Activated T-cell treated with anti-CD3 and anti-CD28 coated beads, Interleukin-2, amount 50 U/mL, for 48 hours (primary cell): ENCODE measurements at places on chromosomes 7 and 10.
A peak's percentile ranks its signal among the peaks of the same experiment; 100 is the strongest.

DNA sequence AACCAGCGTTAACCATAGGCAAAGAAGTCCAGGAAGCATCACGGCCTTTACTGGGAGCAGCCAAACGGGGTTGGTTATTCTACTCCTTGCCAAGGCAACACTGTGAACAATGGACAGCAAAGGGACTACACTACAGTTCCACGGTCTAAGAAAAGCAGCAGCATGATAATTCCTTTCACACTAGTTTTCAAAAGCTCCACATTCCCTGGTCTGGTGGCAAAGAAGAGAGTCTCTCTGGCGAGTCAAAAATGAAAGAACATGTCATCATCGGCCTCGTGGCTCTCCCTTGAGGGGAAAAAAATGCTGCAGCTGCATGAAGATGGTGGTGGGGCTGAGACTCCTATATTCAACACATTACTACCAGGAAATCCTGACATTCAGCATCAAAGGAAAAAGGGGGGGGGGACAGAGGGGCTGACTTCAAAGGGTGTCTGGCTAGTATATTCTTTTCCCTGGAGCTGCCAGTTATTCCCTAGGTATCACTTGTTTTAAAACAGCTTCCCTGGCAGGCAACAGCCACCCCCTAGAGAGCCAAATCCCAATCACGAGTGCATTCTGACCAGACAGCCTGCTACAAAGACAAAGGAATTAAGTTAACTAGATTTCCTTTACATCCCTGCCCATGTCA lies 49.1 kb downstream of the SLC37A3 start:
- DNase-seq = no peak

DNA sequence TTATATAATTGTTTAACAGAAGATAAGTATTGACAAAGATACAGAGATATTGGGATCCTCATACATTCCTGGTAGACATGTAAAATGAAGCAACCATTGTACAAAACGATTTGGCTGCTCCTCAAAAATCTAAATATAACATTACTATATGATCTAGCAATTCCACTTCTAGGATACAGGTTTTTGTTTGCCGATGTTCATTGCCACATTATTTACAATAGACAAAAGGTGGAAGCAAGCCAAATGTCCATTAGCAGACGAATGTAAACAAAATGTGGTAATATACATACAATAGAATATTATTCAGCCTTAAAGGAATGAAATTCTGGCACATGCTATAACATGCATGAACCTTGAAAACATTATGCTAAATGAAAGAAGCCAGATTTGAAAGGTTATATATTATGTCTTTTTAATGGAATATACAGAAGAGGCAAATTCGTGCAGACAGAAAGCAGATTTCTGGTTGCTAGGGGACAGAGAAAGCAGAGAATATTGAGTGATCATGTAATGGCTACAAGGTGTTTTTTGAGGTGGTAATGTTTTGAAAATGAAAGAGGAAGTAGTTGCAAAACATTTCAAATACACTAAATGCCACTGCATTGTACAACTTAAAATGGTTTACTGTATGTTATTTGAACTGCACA lies 44.9 kb downstream of the POLR1F start:
- DNase-seq = no peak

- DNase-seq = no peak
Observed at GRCh38 chr7:108408296-108408991, 47.8 kb downstream of the NRCAM start.

DNA sequence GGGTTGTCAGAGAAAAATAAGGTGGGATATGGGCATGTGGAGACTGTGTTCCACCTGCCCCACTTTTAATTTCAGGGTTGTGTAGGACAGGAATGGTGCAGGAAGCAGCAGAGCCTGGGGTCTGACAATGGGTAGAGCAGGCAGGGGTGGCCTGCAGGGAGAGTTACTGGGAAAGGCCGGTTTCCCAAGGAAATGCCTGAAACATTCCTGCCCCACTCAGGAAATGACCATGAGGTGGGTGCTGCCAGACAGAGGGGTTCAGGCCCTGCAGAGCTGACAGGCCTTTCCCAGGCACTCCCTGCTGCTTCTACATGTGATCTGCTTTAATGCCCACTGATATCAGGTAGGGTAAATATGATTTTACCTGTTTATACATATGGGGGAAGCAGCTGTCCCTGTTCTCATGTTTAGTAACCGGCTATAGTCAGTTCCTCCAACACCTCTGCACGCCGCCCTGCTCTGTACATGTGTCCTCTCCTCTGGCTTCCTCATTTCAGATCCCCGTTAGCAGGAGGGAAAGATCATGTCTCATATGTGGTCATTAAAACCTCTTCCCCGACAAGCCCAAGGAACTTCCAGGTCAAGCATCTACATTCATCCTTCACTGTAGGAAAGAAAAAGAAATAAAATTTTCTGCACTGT lies 118.6 kb upstream of the PRSS58 start:
- DNase-seq = no peak

DNA sequence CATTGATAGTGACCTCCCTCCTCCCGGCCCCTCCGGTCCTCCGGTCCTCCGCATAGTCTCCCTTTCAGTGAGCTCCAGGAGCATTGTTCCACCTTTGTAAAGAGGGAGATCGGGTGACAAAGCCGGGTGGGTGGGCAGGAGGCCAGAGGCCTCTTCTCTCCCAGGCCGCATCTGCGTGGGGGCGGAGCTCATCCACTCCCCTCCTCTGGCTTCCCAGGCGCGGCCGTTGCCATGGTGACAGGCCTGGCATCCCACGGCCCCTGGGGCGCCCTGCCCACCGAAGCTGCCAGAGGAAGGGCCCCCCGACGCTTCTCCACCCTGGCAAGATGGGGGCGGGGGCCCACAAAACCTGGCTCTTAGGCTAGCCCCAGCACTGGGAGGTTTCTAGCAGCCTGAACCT lies 4.4 kb upstream of the FZD9 start:
- no peak for DNase-seq

GRCh38 chr10:1377231-1377630 lies 321.0 kb downstream of the WDR37 start:
- DNase-seq = no peak

GRCh38 chr10:86775056-86775869 lies 18.8 kb downstream of the BMPR1A start:
- DNase-seq = no peak

- DNase-seq = peak; percentile 76
Observed at GRCh38 chr10:69716711-69717560, 84.8 kb upstream of the COL13A1 start.

DNA sequence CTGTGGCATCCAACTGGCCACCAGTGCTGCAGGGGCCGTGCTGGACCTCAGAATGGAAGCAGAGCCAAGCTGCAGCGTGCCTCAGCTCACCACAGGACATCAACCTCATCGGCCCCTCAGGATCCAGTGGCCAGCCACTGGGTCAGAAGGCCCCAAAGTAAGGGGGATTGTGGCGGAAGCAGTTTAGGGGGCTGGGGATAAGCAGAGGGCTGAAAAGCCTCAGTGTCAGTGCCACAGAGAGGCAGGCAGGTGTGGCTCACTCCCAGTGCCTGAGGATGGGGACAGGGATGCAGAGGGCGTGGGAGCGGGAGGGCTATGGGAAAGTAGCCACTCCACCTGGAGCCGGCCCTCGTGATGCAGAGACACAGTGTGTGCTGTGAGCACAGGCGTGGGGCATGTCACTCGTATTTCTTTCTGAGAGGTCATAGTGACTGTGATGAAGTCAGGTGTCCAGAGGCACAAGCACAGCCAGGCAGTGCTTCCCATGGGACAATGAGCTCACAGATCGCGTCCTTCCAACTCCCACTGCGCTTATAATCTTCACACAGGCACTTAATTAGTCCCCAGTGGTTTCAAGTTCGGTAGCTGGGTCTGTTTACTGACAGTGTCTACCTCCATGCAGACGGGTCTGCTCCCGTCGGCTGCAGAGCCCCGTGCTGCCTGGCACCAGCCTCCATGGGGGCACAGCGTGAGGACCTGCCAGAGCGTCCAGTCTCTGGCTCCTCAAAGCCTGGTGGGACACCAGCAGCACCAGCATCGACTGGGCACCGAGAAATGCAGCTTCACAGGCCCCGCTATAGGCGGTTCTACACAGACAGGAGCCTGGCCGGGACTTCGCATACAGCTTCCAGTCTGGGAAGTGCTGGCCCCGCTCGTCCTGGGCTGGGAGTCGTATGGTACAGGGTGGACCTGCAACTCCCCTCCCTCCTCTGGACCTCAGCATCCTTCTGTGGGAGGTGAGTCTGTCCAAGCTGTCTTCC lies 42.9 kb upstream of the CNPY1 start:
- DNase-seq = no peak

GRCh38 chr7:24965831-24966708 lies 13.9 kb downstream of the OSBPL3 start:
- peak; percentile 71 for DNase-seq

GRCh38 chr7:34844406-34844805 lies 186.4 kb downstream of the NPSR1 start:
- no peak for DNase-seq

DNA sequence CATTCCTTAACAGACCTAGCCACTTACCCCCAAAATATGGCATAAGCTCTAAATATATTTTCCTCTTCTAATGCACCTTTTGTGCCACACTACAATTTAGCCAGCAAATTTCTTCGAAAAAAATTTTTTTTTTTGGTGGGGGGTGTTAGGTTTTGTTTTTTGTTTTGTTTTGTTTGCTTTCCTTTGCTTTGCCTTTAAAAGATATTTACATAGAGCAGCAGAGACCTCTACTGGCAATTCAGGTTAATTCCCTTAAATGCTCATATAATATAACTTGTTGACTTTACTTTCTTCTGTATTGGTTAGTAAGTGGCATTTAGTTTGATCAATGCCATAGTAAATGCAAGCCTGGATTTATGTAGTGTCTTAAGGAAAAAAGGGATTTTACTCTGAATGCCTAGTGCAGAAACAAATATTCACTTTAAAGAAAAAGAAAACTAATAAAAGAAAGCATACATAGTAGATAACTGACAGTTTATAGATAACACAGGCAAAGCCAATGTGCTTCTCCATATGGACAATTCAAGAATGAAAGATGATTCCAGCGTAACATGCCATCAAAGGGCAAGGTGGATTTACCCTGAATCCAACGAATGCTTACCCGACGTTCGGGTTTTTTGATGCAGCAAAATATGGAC lies 1250.6 kb downstream of the GATA3 start:
- DNase-seq = no peak

DNA sequence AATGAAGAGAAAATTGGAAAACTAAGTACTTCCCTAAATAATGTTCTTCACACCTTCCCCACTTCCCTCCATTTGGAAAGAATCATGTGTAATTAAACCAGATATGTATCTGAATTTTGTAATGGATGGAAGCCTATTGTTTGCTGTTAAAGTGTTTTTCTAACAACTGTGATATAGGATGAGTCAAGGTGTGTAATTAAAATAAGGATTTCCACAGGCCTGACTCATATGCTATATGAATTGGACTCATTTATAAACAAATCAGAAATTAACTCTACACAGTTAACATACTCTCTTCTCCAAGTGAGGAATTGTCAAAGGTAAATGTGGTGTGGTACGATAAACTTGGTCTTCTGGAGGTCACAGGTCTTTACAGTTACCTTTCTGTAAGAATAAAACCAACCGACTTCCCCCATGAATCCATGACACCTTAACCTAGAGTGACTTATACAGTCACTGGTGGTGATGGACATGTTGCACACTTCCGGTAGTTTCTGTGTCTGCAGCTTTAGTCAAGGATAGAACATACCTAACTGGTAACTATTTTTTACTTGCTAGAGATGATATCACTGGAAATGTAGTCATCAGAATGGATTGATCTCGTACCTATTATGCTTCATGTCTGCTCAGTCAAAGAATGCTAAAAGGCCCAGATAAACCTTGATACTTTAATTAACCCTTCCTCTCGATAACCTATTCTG lies 12.8 kb downstream of the PNLIPRP3 start:
- no peak for DNase-seq

GRCh38 chr7:23672033-23672432 lies 8.0 kb upstream of the FAM221A start:
- no peak for DNase-seq

- DNase-seq = no peak
Observed at GRCh38 chr10:61747307-61747706, 84.6 kb downstream of the CABCOCO1 start.

DNA sequence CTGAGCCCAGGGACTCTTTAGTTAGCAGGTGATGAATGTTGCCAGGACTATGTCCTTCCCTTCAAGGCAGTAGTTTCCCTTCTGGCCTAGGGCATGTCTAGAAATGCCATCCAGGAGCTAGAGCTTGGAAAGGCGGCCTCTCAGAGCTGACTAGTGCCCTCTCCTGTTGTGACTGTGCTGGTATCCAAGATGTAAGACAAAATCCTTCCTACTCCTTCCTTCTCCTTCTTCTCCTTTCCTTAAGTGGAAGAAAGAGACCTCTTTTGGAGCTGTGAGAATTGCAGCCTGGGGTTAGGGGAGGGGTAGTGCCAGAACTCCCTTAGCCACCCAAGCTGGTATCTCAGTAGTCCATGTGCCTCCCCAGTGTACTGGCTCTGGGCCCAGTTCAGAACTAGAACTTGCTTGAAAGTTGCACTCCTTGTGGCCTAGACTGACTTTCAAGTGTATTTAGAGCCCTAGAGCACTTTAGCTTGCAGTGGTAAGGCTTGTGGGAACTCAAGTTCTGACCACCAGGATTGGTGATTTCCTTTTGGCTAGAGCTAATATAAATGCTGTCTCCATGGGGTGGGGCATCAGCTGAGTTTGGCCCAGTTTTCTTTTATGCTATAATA lies 118.8 kb downstream of the NPSR1 start:
- no peak for DNase-seq

GRCh38 chr10:122546242-122546641 lies 14.3 kb upstream of the DMBT1 start:
- DNase-seq = no peak

DNA sequence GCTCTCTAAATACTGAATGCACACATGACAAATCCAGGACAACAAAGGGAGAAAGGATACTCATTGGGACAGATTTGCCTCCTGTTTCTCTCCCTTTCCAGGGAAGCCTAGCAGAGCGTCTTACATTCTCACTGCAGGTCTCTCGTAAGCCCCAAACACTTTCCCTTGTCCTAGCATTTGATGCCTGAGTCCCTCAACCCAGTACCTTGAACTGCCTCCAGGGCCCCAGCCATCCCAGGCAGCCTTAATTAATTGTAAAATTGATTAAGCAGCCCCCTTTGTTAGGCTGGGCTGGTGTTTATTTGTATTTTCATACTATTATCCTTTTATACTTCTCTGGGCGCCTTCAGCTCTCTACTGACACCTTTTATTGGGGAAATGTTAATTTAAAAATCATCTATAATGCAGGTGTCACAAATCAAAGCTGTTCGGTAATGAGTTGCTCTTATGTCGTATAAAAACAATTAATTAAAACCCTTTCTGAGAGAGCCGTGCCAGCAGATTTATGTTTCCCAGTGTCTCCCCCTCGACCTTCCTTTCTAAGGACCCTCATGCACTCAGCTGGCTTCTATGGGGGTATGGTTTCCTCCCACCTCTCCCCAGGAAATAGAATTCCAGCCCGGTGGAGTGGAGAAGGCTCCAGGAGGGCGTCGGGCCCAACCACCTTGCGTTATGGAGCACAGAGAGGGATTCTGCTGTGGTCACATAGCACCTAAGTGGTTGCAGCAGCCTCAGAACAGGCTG lies 243.8 kb downstream of the RPS24 start:
- DNase-seq = no peak

DNA sequence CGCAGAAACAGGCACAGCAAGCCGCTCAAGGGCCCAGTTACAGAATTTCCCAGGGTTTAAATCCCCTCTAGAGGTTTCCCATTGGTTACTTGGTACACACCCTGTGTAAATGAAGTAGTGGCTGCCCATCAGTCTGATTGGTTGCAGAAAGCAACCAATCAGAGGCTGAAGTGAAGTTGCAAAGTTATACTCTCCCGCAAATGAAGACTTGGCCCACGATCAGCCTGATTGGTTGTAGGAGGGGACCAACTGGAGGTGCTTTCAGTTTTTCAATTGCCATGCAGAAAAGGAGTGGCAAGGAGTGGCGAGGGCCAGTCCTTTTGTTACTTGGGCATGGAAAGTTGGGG lies 909.2 kb upstream of the AUTS2 start:
- DNase-seq = no peak

GRCh38 chr7:66639773-66640172 lies 11.1 kb downstream of the KCTD7 start:
- DNase-seq = no peak
